Cortex of kidney (tissue), 1 donor: ENCODE measurements at places on chromosomes 1 and 21.

GRCh38 chr1:20126806-20127440, 7.6 kb upstream of the PLA2G2D start:
- no peak for DNase-seq

DNA sequence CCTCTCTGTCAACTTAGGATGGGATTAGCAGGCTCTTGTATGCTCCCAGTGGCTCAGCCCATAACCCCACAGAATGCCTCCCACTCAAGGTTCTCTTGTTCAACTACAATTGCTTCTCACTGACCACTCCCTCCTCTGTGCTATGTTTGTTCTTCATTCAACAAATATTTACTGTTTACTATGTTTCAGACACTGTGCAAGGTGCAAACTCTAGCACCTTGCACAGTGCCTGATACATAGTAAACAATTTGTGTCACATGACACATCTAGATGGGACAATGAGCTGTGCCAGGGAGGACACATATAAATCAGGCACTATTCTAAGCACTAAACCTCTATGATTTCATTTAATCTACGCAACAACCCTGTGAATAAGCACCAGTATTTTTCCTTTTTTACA, 15.4 kb downstream of the ATP1A2 start:
- no peak for DNase-seq

DNA sequence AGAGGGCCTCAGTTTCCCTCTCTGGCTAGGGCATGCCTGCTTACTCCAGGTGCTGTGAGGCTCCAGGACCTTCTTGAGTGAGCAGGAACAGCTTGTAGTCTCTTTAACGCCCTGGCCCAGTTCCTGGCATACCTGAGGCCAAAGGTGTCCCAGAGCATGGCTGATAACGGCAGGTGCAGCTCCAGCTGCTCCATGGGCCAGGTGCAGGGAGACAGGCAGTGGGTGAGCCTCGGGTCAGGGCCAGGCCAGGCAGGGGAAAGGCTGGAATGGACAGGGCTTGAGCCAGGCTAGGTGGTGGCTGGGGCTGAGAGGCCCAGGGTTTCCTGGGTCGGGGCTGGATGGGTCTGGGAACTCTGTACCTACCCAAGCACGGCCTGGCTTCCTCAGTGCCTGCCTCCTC, 18.3 kb downstream of the EDN2 start:
- no peak for DNase-seq

DNA sequence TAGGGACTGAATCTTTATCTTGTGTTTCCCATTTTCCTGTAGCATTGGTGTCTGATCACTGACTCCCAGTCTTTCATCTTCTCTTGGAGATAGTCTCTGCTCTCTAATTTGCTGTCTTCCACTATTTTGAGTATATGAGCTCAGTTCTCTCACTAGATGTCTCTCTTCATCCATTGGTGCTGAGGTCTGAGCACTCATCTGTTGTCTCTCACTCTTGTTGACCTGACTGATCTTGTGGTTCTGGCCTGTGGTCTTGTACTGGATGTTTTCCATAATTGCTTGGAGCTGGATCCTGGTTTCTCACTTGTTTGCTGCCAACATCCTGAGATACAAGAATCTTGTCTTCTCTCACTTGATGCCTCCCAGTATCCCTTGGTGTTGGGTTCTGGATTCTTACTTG, 25.1 kb upstream of the S100A11 start:
- DNase-seq: no peak

GRCh38 chr1:201454608-201455007, 14.4 kb downstream of the PHLDA3 start:
- DNase-seq: no peak
